ENCODE measurements at places on chromosomes 16 and 17. TPM values are rescaled to one million over a fixed set of nuclear protein-coding genes. Genes with fewer than 3 reads are reported as not detected.

GRCh38 chr16:67480833-67481560 lies at the start of gene ATP6V0D1:
Gene ATP6V0D1, minus strand, starts transcription at chr16:67481157. Its CDS starts 71 bp downstream, at chr16:67481086.
- peaks cover 12% of the 10 kb centered on the region for H3K36me3 ChIP-seq
- peak within 1 kb of the TSS; percentile 98 for H3K27ac ChIP-seq

Gene RBFOX1
- polyA plus RNA-seq, result not detected

- H3K4me1 ChIP-seq, result no peaks in the 10 kb centered on the region
- H3K27ac ChIP-seq, result no peak overlapping the region
- DNase-seq, result no peak
- no peak overlapping the region for H3K4me3 ChIP-seq
- no peaks in the 10 kb centered on the region for H3K36me3 ChIP-seq
These were observed 142.7 kb downstream of the PITPNC1 start for GRCh38 chr17:67519801-67520251.

- H3K4me1 ChIP-seq, result peaks cover 4% of the 10 kb centered on the region
- no peaks in the 10 kb centered on the region for H3K27me3 ChIP-seq
- H3K36me3 ChIP-seq, result peaks cover 49% of the 10 kb centered on the region
- H3K4me3 ChIP-seq, result no peak overlapping the region
- DNase-seq, result no peak
- no peak overlapping the region for H3K27ac ChIP-seq
These were observed 29.0 kb downstream of the PGS1 start for GRCh38 chr17:78407387-78408000.
